ENCODE measurements at places on chromosomes 3 and 15.
A peak's percentile ranks its signal among the peaks of the same experiment; 100 is the strongest.

GRCh38 chr3:72678380-72678779, 169.9 kb downstream of the SHQ1 start:
- no peak for DNase-seq

DNA sequence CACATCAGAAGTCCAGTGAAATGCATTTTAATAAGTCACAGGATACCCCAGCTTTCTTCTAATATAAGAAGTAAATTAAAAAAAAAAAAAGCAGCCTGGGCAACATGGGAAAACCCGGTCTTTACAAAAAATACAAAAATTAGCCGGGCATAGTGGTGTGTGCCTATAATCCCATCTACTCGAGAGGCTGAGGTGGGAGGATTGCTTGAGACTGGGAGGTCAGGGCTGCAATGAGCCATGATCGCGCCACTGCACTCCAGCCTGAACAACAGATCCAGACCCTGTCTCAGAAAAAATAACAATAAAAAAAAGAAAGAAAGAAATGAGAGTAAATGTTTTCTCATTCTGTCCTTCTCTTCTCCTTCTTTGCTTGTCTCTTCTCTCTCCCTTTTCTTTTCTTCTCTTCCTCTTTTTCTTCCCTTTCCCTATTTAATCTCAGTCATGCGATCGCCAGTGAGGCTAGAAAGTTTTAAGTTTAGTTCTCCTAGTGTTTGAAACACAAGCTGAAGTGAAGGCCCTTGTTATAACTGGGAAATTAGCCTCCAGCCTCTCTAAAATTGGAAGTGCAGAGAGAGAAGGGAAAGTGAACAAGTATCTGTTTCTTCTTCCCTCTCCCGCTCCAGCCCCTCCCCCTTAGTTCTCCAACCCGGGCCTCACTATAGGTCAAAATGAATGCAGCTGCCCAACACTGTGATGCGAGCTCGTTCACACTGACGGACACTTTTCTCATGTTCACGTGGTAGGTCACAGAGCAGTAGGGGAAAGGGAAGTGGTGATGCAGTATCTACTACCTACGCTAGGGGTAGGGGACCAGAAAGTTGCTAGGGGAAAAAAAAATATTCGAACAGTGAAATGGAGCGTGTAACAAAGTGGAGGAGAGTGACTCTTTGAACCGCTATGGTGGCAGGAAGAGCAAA, 23.5 kb upstream of the TSC22D2 start:
- peak; percentile 50 for DNase-seq

DNA sequence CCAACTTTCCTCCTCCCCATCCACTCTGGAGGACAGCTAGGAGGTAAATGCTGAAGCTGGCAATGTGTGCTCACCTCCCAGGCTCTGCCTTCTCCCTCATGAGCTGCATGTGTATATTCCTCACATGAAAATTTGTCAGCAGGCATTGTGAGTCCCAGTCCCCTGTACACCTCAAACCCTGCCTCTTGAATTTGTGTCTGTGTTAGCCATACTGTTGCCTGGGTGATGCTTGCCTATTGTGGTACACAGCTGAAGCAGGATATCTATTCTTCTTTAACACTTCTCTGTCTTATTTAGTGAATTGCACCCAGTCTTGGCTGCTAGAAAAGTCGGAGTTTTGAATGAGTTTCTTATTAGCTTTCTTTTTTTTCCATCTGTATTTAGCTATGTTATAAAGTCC, 586.0 kb upstream of the TGFBR2 start:
- DNase-seq = no peak

DNA sequence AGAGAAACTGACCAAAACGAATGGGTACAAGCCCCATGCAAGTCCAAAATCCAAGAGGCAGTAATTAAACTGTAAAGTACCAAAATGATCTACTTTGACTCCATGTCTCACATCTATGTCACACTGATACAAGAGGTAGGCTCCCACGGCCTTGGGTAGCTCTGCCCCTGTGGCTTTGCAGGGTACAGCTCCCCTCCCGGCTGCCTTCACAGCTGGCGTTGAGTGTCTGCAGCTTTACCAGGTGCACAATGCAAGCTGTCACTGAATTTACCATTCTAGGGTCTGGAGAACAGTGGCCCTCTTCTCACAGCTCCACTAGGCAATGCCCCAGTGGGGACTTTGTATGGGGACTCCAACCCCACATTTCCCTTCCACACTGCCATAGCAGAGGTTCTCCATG, 308.6 kb downstream of the TBC1D5 start:
- DNase-seq = no peak

GRCh38 chr15:75095594-75095993, 72.2 kb downstream of the PPCDC start:
- DNase-seq = no peak

Data from C1 segment of cervical spinal cord (tissue), 14 donors.